ENCODE measurements at places on chromosomes 1 and 21.

DNA sequence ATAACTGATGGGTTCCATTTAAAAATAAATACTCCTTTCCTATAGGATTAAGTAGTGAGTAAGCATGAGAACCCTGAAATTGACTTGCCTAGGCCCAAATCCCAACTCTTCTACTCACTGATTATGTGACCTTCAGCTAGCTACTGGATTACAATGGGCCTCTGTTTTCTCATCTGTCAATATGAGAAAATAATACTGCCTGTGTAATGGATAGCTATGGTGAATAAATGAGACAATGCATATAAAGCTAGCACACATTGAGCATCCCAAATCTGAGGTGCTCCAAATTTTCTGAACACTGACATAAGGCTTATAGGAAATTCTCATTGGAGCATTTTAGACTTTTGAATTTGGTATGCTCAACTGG is 5.3 kb upstream of the LRRC8C start:
- DNase-seq, result no peak

- DNase-seq, result no peak
These were observed 1.6 kb downstream of the CLIC6 start for GRCh38 chr21:34670220-34670961.

DNA sequence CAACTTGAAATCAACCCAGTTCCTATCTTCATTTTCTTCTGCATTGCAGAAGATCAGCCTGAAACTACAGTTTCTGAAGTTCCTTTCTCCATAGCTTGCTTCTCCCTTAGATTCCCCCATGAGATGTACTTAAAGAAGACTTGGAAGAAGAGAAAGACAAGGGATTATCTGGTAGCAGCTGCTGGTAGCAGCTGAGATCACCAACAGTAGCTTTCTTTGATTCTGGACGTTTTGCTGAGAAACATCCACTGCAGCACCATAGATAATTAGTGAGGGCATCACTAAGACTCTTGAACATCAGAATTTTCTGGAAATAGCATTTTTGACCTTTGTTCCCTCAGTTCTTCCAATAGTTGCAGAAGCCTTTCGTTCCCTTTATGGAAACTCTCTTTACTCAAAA is 465 bp upstream of the CFHR3 start:
- DNase-seq, result no peak

GRCh38 chr1:145845144-145845513 is 301 bp upstream of the NUDT17 start:
- no peak for DNase-seq

- DNase-seq, result no peak
These were observed 161.3 kb downstream of the NEK7 start for GRCh38 chr1:198318085-198318484.

- no peak for DNase-seq
These were observed 15.5 kb downstream of the CNIH3 start for GRCh38 chr1:224631462-224632115.

GRCh38 chr1:202250982-202251381 is 57.4 kb downstream of the LGR6 start:
- DNase-seq, result no peak

DNA sequence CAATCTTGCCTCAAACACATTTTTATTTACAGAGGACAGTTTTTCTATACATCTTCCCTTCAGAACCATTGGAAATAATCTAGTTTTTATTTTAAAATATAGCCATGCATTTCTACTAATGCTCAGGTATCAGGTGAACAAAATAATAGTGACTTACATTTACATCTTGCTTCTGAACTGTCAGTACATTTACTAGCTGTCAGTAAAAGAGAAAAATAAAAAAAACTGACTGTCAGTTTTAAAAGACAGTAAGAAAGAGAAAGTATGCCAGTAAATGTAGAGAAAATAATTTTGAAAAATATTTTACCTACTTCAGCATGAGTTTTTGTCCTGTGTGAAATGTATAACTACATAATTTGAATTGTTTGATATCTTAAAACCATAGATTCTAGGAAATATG is 33.5 kb downstream of the USH2A start:
- no peak for DNase-seq

GRCh38 chr1:168088511-168089325 is 48.0 kb downstream of the GPR161 start:
- DNase-seq, result no peak

DNA sequence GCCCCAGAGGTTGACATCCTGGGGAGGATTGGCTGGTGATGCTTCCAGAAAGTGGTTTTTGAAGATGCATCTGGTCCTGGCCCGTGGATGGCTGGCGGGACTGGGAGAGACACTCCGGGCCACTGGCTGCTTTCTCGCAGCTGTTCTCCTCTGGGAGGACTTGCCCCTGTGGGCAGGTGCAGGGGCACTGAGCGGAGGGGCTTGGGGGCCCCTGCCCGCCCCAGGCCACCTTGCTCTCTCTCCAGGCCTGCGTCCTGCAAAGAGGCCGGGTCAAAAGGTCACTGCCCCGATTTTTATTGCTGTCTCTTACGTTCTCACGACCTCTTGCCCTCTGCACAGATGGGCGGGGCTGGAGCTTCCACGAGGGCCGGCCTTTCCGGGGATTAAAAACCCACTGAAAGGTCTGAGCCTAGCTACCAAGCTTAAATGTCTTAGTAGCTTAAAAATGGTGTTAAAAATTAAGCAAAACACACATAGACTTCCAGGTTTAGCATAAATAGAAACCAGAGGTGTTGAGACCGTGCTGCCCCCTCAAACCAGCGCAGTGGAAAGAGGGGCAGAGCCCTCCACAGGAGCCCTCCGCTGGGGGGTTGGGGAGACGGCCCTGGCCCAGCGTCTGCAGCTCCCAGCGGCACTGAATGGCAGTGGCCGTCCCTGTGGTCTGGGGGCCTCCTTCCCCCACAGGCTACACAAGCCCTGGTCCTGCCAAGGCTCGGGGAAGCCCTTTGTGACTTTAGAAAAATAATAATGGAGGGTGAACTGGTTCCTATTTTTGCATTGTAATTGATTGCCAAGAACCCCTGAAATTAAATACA is 43.9 kb downstream of the SKI start:
- DNase-seq, result no peak

DNA sequence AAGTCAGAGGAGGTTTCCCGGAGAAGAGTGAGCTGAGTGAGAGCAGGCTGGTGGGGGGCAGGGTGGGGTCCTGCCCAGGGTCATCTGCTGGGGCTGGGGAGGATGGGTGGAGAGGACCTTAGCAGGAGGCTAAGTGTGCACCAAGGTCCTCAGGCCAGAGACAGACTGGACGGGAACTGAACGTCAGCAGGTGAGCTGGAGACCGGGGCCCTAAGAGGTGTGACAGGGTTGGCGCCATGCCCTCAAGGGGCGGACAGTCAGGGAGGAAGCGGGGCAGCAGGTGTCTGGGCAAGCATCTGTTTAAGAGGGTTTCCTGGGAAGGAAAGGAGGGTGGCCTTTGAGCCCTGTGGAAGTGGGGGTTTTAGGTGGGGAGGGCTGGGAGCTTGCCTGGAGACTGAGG is 13.6 kb upstream of the PTPN7 start:
- DNase-seq, result no peak

GRCh38 chr1:76075877-76076276 is 1.3 kb downstream of the ST6GALNAC3 start:
- no peak for DNase-seq

DNA sequence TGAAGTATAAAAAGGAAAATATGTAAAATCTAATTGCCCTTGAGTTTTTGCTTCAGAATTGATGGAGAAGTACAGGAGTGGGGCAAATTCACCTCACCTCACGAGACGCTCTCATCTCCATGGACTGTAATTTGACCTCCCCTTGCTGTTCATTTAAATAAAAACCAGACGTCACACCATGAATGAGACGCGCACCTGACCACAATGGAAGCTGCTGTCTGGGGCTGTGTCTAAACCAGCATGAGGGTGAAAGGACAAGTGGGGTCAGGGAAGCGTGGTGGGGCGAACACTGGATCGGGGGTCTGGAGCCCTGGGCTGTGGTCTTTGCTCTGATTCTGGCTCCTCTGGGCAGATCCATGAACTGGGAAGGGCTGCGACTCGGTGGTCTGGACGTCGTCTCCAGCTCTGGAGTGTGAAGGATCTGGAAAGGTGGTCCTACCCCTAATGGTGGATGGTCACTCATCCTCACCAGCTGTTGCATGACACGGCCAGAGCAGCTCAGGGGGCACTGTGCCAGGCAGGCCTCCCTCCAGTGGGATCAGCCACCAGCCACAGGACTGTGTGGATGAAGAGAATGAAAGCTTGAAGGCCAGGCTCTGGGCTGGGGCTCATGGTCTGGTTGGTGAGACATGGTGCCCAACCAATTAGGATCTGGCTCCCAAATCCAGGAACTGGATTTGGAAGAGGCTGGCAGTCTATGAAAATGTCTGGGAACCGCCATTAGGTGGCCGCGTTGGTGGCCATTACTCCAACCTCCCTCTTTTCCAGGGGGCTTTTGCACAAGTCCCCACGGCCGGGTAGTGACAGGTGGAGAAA is 728.6 kb downstream of the PTPRU start:
- no peak for DNase-seq

DNA sequence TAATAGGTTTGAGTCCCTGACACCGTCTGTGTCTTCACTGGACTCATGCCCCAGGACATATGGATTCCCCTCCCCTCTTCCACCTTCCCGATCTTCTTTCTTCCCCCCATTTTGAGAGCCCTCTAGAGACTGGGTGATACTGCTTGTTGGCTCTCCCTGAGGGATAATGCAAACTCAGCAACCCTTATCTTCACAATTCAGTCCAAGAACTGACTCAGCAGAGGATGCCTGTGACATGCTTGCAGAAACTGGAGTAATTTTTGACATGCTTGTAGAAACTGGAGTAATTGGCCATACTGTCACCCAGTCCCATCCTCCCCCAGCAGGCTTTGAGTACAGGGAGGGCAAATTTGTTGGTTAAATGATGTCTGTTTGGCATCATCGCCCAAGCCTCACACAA is 127.6 kb upstream of the CTTNBP2NL start:
- DNase-seq, result no peak

DNA sequence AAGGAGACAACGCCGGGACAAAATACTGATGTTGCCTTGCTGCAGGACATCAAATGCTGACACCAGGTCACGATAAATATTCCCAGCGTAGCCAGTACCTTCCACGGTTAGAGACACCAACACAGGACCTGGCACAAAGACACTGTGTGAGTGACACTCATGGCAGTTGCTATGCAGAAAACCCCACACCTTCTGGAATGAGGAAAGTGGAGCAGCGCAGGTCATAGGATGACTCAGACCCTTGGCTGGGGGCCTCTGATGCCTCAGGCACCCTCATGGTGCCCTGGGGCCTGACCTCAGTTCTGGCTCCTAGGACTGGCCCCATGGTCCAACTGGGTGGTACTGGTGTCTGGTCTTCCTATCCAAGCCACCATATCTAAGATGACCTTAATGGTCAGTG is 7.0 kb downstream of the DCST2 start:
- DNase-seq, result no peak

- no peak for DNase-seq
These were observed 6.2 kb downstream of the DISP3 start for GRCh38 chr1:11485191-11485590.

GRCh38 chr1:245091171-245091621 is 63.6 kb upstream of the KIF26B start:
- no peak for DNase-seq

DNA sequence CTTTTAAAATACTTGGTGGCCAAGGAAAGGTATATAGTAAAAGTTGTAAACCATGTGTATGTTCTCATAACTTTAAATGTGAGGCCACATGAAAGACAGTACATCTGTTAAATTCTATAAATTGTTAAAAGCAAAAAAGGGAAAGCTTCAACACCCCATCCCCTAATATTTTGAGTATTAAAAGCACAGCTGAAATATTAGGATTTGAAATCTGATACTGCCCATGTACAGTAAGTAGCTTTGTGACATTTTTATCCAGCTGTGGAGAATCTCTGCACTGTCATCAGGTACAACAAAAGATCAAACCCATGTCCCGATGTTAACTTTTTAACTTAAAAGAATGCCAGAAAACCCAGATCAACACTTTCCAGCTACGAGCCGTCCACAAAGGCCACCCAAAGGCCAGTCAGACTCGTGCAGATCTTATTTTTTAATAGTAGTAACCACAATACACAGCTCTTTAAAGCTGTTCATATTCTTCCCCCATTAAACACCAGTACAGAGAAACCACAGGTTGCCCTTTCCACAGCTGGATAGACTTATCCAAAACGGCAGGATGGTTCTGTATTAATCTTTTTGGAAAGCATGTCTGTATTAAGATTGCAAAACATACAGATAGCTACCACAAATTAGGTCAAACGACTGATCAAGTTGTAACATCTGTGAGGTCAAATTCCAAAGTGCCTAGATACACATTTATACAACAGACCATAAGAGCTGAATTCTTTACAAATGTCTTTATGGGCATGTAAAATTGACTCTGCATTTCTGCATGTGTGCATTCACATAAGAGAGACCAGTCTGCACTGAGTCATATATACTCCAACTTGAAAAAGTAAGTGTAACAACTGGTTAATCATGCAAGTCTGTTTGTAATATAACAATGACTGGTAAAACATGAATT is 5.2 kb downstream of the IRF2BP2 start:
- no peak for DNase-seq

DNA sequence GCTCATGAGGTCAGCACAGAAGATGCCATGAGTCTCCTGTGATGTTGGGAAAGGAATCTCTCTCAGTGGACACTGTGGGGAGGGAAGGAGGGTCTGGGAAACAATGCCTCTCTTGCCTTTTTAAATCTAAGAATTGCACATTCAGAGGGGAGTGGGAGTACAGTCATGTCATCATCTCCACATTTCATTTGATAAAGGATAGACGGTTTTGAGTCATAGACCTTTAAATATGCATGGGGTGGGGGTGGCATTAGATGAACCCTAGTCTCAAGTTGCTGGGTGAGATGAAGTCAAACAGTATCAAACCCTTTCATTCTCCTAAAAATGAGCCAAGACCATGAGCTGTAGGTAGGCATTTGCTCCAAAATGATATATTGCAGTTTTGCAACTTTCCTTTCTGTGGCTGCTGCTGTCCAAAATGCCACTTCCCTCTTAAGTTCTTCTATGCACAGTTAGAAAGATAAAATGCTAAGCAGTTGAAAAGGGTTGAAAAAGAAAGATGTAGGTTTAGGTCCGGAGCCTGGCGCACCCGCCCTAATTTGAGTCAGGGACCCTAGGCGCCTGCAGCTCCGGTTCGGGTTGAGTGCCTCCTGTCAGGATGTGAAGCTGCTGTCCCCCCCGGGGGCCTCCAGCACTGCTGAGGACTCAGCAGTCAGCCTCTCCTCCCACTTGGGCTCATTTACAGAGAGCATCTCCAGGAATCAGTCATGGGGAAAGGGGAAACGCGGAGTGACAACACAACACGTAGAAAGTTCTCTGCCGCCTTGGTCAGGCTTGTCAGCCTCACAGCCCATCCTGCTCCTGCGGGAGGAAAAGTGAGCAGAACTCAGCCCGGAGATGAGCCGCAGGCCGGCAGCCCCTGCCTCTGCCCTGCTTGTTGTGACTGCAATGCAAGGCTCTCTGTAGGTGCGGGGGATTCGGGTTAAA is 479.3 kb upstream of the RUNX1 start:
- peak; percentile 61 for DNase-seq

GRCh38 chr1:11558276-11558675 is 79.3 kb downstream of the DISP3 start:
- DNase-seq, result no peak

- no peak for DNase-seq
These were observed at the start of gene KMO for GRCh38 chr1:241532162-241532531. KMO (plus strand) TSS chr1:241532378; CDS start chr1:241532445, 67 bp downstream.

GRCh38 chr1:211695135-211695816 is 19.9 kb upstream of the NEK2 start:
- peak; percentile 10 for DNase-seq
